ENCODE measurements at places on chromosomes 2 and 18. TPM values are rescaled to one million over a fixed set of nuclear protein-coding genes. Genes with fewer than 3 reads are reported as not detected.

The TANC1 gene
- 1.1 TPM for total RNA-seq

The TRIB2 gene
- 2.7 TPM for total RNA-seq

The NCKAP5 gene
- not detected for total RNA-seq

- peaks cover 5% of the 10 kb centered on the region for H3K36me3 ChIP-seq
- no peak overlapping the region for H3K27ac ChIP-seq
- DNase-seq = no peak
- no peaks in the 10 kb centered on the region for H3K27me3 ChIP-seq
These were observed 89.1 kb downstream of the ZEB2 start for GRCh38 chr2:144430722-144431391.

GRCh38 chr2:132478461-132479105, 62.0 kb downstream of the GPR39 start:
- H3K36me3 ChIP-seq = no peaks in the 10 kb centered on the region
- H3K4me3 ChIP-seq = no peak overlapping the region
- no peak overlapping the region for H3K27ac ChIP-seq
- no peak for DNase-seq

DNA sequence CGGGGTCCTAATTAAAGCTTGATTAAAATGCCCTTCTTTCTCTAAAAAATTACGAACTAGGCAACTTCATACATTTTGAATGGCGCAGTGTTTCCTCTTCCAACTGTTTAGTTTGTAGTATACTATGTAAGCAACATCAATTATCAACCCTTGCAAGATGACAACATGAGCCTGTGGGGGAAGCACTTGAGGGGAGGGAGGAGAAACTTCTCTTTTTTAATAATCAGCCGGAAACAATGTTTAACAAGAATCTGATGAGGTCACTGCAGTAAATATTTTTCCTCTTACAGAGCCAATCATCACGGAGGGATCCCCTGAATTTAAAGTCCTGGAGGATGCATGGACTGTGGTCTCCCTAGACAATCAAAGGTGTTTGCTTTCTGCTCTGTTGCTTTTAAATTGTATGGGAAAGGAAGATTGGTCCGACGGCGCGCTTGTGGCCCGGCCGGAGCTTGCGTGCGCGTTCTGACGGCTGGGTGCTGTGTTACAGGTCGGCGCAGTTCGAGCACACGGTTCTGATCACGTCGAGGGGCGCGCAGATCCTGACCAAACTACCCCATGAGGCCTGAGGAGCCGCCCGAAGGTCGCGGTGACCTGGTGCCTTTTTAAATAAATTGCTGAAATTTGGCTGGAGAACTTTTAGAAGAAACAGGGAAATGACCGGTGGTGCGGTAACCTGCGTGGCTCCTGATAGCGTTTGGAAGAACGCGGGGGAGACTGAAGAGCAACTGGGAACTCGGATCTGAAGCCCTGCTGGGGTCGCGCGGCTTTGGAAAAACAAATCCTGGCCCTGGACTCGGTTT, 5.3 kb upstream of the DLX1 start:
- peaks cover 4% of the 10 kb centered on the region for H3K36me3 ChIP-seq
- no peak overlapping the region for H3K27ac ChIP-seq
- no peak overlapping the region for H3K4me3 ChIP-seq
